ENCODE measurements at places on chromosomes 13 and 19.

DNA sequence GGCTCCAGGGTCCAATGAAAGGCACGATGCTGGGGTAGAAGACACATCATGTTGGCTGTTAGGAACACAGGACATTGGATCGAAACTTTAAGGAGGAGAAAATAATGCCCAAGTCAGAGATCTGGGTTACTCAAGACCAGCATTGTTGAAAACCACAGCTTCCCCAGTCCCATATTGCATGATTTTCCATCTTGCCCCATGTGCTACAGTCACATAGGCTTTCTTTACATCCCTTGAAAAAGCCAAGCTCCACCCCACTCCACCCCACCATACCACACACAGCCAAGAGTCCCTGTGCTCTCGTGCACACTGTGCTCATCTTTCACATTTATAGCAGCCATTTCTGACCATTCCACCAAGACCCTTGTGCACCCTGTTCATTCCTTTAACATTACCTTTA is 636.2 kb downstream of the DIAPH3 start:
- no peak for DNase-seq

DNA sequence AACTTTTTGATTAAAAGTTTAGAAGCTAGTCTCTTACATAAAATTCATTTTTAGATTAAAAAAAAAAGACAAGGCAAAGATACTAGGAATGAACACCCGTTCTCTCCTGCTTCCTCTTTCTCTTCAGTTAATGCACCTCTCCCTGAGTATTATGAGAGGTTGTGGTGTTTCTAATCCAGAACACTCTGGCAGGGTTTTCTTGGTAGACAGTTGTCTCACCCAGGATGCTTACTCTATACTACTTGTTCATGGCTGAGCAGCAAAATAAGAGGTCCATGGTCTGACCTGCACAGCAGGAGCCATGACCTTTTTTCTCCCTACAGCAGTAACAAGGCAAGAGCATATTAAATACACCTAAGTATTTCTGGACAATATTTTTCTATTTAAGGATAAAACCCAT is 62.0 kb downstream of the MICU2 start:
- no peak for DNase-seq

GRCh38 chr19:18351544-18351943 is 11.1 kb downstream of the PGPEP1 start:
- no peak for DNase-seq

- DNase-seq = no peak
Measured at GRCh38 chr19:8393871-8394250, 3.7 kb downstream of the RAB11B start.

- DNase-seq = peak; percentile 64
Measured at GRCh38 chr19:16062789-16063188, 13.5 kb upstream of the TPM4 start.

DNA sequence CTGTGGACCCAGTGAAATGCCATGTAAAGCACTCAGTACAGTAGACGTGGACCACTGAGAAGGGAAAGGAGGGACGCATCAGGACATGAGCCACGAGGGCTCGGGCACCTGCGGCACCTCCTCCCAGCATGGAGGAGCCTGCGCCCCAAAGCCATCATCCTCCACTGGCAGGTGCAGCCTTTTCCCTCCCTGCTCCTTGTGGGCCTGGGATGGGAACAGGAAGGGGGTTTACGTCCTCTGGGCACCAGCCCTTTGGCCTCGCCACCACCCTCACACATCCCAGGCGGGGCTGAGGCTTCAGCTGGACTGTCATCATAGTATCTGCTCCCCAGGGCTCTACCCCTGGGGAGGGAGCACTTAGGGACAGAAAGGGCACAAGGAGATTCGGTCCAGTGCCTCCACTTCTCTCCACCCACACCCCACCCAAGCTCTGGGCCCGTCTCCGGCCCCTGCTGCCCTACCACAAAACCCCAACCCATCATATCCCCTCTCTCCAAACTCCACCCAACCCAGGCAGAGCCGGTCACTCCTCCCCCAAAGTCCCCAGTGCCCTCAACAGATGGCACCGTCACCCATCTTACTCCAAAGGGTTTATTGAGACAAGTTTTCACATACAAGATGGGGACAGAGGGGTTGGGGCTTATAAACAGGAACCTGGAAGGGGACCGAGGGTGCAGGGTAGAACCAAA is 2.2 kb upstream of the PRKD2 start:
- no peak for DNase-seq

GRCh38 chr13:36774931-36775330 is 44.1 kb upstream of the RFXAP start:
- no peak for DNase-seq

- DNase-seq = no peak
Measured at GRCh38 chr13:33278913-33279312, 6.6 kb downstream of the STARD13 start.
